ENCODE measurements at places on chromosomes 1 and 21. TPM values are rescaled to one million over a fixed set of nuclear protein-coding genes. Genes with fewer than 3 reads are reported as not detected.

NR5A2 gene
- total RNA-seq = not detected

PRKAA2 gene
- total RNA-seq = 0.10 TPM

INAVA gene
- not detected for total RNA-seq

DNA sequence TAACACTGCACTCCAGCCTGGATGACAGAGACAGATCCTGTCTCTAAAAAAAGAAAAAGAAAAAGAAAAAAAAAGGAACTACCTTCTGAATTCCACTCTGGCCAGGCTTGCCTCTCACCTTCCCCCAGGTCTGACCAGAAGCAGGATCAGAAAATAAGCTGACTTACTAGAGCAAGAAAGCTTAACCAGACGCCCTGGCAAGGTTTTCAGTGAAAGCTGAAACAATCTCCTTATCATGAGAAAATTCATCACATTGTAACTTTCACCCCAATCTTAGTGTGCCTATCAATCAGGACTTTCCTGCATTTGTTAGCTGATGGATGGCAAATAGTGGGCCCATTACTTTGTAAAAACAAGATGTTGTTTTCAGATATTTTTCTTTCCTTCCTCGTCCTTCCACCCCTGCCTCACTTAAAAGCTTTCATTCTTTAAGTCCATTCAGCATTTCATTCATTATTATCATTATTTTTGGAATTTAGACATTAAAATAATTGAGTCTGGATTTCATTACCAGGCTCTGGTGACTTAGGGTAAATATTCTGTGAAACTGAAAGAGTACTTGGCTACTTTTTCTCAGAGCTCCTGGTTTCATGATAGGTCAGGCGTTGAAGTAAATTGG is 96.5 kb upstream of the CD34 start:
- DNase-seq = no peak

DNA sequence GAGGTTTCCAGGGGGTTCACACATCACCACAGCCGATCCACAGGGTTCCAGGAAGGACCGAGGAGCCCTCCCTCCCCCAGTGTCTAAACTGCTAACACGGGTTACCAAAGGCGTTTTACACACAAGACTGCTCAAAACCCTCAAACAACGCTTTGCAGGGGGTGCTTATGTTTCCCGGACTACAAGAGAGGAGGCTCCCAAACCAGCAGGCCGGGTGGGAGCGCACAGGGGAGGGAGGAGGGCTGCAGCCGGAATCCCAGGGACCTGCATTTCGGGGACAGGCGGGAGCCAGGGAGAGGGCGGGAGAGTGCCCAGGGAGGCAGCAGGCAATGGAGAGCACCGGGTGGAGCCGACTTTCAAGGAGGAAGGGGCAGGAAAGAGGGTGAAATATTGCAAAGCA is 50.8 kb downstream of the ACBD3 start:
- no peak for DNase-seq

DNA sequence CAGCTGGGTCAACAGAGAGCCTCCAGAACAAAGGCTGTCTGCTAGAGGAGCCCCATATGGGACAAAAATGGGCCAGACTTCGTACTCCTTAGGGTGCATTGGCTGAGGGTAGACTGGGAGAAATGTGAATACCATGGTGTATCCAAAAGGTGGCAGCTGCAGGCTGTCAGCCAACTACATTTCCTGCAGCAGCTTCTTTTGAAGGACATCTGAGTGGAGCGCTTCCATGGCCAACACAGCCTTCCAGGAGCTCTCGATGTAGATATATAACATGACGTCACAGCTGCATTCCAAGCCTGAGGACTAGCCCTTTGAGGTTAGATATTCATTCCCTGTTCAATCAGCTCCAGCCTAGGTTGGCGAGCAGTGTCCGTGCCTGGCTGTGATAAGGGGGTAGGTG is 107.7 kb downstream of the MAB21L3 start:
- DNase-seq = no peak

Data from MG63 (cell line).